ENCODE measurements at places on chromosomes 3 and 15. TPM values are rescaled to one million over a fixed set of nuclear protein-coding genes. Genes with fewer than 3 reads are reported as not detected.

- DNase-seq = peak; percentile 33
These were observed 319.2 kb upstream of the TRIM42 start for GRCh38 chr3:140358686-140359085.

DNA sequence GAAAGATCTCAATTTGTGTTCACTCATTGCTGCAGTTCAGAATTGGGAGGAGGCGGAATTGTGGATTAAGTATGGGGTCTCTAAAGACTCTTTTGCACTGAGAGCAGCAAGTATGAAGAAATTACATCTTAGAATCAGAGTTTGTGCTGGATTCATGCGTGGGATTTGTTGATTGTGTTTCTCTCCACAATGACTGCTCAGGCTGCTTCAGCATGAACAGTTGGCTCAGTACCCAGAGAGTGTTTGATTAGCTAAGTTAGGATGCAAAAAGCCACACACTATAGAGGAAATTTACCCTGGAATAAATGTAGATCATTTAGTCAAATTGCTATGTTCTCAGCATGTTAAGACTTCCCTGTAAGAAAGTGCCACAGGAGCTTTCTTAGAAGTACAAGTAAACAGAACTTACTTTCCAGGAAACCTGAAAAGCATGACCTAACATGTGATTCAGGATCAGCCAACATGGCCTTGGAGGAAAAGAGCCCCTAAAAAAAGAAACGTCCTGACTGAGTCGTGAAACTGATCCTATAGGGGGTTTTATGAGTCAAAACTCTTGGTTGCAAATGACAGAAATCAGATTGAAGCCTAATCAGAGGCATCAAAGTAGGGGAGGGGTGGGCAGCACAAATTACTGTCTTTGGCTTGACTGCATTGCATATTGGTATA, 32.6 kb downstream of the HHLA2 start:
- DNase-seq = no peak

- DNase-seq = no peak
These were observed 2.1 kb downstream of the UBA5 start for GRCh38 chr3:132662212-132662611.

DNA sequence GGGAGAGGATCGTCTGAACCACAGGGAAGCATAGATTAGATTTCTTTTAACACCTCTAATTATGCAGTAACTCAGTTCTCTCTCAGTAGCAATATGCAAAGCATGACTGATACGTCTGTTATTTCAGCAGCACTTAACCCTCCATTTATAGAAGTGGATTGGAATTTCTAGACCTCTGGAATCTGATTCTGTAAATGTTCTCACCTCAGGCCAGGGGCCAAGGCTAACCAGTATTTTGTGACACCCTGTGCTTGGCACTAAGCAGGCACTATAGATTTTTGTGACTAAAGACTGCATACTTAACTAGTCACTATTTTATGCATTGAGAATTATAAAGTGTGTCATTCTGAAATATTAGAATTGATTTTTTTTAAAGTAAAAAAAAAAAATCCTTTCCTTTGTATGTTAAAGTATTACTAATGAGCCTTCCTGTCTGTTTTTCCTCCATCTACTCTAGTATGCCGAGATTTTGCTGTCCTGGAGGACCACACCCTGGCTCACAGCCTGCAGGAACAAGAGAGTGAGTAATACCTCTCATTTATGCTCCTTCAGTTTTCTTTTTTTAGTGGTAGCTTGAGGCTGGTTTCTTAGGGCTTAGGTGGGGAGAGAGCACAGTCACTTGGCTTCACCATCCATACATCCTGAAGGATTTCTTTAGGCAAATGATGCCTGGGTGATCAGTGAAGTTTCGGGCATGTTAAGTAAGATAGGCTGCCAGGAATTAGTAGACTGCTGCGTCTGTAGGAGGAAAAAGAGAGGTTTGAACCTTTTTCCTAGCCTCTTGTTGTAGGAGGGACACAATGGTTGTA, 26.5 kb upstream of the UTS2B start:
- peak; percentile 60 for DNase-seq

- DNase-seq = no peak
These were observed 575.4 kb downstream of the NTRK3 start for GRCh38 chr15:87681104-87681503.

The DENND6A gene
- total RNA-seq = 42.2 TPM

DNA sequence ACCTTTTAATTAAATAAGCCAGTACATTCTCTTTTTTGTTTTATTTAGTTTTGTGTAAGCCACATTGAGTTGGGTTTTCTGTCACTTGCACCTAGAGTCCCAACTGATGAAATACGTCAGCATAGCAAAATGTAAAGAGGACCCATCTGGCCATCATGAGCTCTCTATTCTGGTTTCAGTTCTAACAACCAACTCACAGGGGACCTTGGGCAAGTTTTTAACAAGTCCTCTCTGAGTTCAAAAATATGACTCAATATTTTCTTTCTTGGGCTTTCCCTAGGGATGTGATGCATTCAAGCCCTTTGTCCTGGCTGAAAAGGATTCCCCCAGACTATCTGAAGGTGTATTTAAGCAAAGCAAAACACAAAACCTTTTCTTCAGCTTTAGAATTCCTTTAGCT, 32.9 kb downstream of the PLCH1 start:
- DNase-seq = no peak

- DNase-seq = no peak
These were observed 72.6 kb upstream of the ALDH1A3 start for GRCh38 chr15:100807028-100807427.

- DNase-seq = peak; percentile 22
These were observed 25.6 kb upstream of the NLGN1 start for GRCh38 chr3:173371848-173372487.

- DNase-seq = peak; percentile 72
These were observed 395.2 kb upstream of the TPM1 start for GRCh38 chr15:62647202-62647842.

DNA sequence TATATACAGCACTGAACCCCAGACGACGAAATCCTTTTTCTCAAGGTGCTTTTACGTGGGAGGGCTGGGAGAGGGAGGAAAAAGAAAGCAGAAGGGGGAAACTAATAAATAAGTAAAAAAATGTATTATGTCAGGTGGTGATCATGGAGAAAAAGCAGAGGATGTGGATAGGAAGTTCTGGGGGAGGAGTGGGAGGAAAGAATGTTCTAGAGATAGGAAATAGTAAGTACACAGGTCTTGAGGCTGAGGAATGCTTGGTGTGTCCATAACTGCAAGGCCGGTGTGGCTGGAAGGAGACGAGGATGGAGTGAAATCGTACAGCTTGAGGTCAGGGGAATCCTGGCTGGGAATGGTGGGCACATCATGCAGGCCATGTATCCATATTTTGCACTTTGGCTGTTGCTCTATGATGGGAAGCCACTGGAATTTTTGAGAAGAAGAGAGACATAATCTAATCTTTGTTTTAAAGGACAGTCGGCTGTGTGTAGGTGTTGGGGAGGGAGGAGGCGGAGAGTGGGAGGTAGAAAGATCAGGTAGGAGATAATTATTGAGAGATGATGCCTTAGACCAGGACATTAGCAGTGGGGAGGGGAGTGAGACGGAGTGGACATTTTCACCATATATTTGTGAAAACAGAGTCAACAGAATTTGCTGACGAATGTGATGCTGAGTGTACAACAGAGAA, 1.8 kb upstream of the UBE2E2 start:
- no peak for DNase-seq

The DENND4A gene
- total RNA-seq = 38.8 TPM

The PLAAT1 gene
- 10.1 TPM for total RNA-seq

DNA sequence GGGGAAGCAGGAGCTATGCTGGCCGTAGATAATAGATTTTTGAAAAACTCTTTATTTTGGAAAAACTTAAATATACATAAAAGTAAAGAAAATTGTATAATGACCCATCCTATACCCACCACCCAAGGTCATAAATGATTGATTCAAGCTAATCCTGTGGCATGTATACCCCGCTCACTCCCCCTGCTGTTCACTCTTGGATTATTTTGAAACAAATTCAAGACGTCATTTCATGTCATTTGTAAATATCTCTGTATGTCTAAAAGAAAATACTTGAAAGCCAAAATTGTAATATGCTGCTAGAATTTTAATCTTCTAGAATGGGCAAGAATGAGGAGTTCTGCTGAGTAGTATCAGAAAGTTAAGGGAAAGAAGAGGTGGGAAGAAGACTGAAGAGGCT, 241.7 kb downstream of the FEZF2 start:
- DNase-seq = no peak

The GOLGA6D gene
- total RNA-seq = not detected

The MORC1 gene
- not detected for total RNA-seq

DNA sequence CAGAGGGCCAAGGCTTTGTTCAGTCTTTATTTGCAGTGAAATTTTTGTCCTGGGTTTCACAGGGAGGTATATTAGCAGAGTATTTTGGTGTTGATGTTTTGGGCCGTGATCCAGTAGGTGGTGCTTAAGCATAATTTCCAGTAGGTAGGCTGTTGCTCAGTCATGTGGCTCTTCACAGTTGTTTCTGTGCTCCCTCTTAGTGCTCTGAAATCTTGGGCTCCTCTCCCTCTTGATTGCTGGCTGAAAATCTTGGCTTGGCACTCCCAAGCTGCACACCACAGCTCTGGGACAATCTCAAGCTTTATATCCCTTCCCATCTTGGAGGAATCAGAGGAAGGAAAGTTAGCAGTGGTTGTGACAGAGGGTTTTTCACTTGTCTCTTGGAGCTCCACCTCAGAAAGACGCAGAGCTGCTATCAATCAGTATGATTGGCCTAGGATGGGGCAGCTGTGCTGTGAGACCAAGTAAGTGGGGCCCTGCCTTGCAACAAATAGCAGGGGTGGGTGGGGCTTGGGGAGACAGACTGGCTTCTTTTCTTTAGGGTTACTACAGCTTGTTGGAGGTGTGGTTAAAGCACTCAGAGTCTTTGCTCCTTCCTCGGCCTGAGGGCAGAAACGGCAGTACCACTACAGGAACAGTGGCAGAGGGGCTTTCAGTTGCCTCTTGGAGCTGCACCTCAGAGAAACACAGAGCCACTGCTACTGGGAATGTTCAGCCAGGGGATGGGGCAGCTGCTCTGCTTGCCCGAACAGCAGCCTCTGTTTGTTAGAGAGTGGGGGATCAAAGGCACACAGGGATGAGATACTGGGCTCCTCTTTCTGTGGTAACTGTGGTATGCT, 627.0 kb downstream of the SI start:
- DNase-seq = peak; percentile 68

The SLC41A3 gene
- 56.1 TPM for total RNA-seq

DNA sequence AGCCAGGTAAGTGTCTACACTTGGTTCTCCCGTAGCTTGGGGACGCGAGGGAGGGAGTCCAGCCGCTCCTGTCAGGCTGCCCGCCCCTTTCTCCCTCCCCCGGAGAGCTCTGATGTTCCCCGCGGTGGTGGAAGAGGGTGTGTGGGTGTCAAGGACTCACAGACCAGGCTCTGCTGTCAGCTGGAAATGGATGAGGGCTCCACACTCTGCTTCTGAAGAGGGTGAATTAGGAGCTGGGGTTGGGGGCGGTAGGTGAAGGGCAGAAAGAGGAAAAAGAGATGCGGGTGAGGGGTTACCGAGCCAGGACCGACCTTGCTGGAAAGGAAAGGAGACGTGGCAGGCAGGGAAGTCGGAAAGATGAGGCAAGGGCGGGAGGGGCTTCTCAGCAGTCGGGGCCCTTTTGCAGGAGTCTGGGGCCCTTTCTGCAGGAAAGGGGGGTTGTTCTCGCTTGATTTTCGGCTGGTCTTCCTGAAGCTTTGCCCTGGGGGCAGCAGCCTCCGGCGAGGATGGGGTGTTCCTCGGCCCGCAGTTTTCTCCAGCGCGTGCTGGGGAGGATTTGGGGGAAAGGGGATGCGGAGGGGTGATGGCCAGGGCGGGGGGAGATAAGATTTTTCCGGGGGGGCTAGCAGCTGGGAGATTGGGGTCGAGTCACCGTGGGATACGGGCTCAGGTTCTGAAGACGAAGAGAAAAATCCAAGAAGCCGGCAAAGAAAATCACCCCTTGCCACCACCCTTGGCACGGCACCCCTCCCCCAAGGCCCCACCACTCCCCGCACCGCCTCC, 602 bp upstream of the BAHD1 start:
- peak; percentile 71 for DNase-seq

Measured in thyroid gland (tissue), 4 donors.